HCEC 1CT (cell line): ENCODE measurements at places on chromosomes 6 and 20.
A peak's percentile ranks its signal among the peaks of the same experiment; 100 is the strongest.

DNA sequence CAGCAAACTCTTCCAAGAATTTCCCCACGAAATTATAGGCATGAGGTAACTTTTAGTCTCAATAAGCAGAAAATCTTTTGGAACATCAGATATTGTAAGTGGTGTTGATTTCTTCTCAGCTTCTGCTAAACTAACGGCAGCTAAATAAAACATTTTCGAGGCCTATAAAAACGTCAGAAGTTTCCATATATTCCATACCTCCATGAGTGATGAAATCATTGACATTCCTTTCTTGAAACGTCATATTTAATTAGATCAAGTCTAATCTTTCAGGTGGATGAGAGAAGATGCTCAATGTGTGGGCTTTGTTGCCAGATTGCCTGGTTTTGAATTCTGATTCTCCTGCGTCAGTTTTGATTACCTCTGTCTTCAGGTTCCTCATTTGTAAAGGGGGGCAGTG is 81.3 kb downstream of the CDC5L start:
- no peak for DNase-seq

DNA sequence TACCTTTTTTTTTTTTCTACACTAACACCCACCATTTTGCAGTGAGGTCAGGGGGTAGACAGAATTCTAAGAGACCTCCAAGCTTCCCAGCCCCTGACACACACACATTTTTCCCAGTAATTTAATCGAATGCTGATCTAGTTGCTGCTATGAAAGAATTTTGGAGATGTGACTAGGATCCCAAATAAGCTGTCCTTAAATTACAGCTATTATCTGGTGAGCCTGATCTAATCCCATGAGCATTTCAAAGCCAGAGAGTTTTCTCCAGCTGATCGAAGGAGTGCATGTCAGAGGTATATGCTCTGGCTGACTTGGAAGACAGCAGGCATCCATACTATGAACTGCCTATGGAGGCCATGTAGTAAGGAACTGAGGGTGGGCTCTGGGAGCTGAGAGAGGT is 503.8 kb upstream of the MARCKS start:
- no peak for DNase-seq

DNA sequence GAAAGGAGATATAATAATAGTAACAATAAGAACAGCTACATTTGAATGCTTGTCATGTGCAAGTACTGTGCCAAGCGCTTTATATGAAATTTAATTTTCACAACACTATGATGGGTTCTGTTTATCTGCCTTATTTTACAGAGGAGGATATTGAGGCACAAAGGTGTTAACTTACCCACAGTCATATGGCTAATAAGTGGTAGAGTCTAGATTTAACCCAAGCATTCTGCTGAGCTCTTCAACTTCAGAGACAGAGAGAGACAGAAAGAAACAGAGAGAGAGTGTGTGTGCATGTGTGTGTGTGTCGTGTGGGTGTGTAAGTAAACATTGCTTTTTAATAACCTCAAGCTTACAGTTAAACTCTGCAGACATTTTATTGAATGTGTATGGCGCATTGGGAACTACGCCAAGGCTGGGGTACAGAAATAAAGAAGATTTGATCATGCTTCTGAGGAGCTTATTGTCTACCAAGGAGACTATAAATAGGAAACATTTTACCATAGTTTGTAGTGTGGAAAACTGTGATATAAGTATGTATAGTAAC is 12.9 kb downstream of the TBPL1 start:
- DNase-seq, result no peak

- no peak for DNase-seq
Observed at GRCh38 chr6:4281341-4282293, 146.2 kb upstream of the ECI2 start.

- peak; percentile 81 for DNase-seq
Observed at GRCh38 chr6:35727231-35727934, 9.4 kb upstream of the ARMC12 start.

DNA sequence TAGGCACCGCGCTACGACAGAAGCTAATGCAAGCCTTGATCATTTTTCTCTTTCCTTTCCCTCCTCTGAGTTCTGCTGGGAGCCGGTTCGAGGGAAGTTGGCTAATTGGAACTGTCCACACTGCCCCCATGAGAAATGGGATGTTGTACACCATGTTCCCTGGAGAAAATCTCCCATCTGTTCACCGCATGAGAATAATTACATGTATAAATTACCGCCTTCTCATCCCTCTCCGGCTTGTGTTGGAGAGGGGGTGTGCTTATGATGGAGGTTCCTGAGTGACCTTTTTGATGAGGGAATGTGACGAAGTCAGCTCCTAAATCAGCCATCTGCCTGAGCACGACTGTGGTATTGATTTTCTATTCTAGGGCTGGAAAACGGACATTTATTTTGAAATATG is 320.2 kb upstream of the SULF2 start:
- DNase-seq, result no peak

- no peak for DNase-seq
Observed at GRCh38 chr20:821046-821730, 12.3 kb upstream of the FAM110A start.

DNA sequence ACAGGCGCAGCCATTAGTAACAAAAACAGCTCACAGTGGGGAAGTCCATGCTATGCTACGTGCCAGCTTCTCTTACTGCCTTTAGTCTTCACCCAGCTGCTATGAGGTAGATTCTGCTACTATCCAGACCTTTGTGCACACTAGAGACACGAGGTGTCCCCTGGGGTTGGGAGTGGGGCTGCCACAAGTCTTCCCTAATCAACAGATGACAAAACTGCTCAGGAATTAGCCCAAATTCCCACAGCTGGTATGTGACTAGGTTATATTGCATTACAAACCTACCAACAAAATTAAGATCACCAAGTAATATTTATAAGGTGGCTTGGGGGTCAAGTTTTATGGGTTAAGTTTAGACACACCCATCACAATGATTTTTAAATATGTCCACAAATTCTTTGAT is 63.3 kb downstream of the PSMB1 start:
- no peak for DNase-seq

DNA sequence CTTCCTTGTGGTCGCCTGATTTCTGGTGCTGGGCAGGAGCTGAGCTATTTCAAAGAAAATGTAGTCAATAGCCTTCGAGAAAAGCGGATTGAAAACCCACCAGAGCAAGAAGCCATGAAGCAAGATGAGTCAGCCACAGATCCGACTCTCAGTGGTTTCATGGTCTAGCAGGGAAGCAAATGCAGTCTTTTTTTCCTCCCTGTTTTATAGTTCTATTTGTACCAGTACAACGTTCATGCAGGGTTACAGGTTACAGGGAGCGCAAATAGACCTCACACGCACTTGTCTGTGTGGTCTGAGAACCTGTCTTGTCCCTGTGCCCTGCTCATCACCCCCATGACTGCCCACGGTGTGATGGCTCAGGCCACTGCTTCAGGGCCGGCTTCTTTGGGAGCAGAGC is 309.8 kb upstream of the SUPT3H start:
- no peak for DNase-seq
